IMR-90 (cell line): ENCODE measurements at places on chromosomes 3 and 15. TPM values are rescaled to one million over a fixed set of nuclear protein-coding genes. Genes with fewer than 3 reads are reported as not detected.

DNA sequence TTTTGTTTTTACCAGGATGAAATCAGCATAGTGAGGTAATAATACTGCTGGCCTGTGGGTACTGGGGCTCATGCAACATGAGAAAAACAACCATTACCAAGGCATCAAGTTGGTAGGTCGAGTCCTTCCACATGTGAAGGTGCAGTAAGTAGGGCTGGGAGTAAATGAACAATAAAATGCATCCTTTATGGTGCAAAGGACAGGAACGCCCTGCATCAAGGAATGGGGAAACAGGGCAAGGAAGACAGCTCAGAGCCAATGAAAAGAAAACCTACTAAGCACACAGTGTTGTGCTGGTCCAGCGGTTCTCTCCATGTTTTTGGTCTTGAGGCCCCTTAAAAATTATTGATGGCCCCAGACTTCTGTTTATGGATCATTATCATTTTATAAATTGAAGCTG lies 168.5 kb upstream of the TPM1 start:
- DNase-seq: no peak

DNA sequence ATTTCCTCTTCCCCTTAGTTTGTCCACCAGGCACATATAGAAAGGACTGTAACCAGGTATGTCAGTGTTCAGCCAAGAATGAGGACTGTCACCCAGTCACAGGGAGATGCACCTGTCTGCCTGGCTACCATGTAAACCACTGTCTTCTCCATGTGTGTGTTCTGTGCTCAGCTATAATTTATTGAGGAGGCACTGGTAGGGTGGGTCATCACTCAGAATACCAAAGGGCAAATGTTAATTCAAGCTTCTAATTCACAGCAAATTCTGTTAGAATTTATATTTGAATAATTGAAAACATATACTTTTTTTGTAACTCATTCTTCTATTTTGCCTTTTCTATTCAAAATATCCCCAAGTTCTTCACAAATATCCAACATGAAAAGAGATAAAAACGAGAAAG lies 780.4 kb downstream of the MECOM start:
- no peak for DNase-seq

- DNase-seq: peak; percentile 12
These were observed 265.4 kb upstream of the HES1 start for GRCh38 chr3:193870376-193871219.

DNA sequence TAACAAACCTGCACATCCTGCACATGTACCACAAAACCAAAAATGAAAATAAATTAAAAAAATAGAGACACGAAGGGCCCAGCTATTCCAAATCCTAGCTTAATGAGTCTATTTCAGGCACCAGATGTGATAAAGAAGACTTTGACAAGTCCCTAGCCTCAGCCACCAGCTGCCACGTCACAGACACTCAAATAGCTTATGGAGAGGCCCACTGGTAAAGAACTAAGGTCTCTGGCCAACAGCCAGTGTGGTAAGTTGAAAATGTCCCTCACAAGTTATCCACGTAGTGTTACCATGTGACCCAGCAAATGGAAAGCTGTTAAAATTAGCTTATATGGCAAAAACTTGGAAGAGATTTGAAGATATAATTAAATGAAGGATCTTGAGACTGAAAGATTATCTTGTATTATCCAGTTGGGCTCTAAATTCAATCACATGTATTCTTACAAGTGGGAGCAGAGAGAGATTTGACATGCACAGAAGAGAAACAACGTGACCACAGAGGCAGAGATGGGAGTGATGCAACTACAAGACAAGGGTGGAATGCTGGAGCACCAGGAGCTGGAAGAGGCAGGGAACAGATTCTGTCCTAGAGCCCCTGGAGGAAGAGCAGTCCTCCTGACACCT lies 10.9 kb downstream of the ACSBG1 start:
- peak; percentile 7 for DNase-seq

- peak; percentile 59 for DNase-seq
These were observed 18.9 kb downstream of the MAP2K1 start for GRCh38 chr15:66405615-66406014.

- no peak for DNase-seq
These were observed 134.1 kb downstream of the ARPP21 start for GRCh38 chr3:35773417-35773816.

Gene PLS1
- total RNA-seq: 0.90 and 1.7 TPM in 2 replicates

Gene CDHR4
- total RNA-seq: not detected in 2 replicates

Gene PIERCE2
- total RNA-seq: 0.28 and 0.36 TPM in 2 replicates
